HT1080 (cell line): ENCODE measurements at places on chromosomes 3 and 15. TPM values are rescaled to one million over a fixed set of nuclear protein-coding genes. Genes with fewer than 3 reads are reported as not detected.

TBC1D21 gene
- not detected in 2 replicates for total RNA-seq

CPLX3 gene
- total RNA-seq, result 0.10 and 0.26 TPM in 2 replicates

CACNA2D3 gene
- total RNA-seq, result 0.14 TPM in 1 of 2 replicates, not detected in the other

TTC21A gene
- 0.07 and 0.69 TPM in 2 replicates for total RNA-seq

PPIP5K1 gene
- 4.1 and 6.7 TPM in 2 replicates for total RNA-seq

BOC gene
- total RNA-seq, result 10.4 and 15.3 TPM in 2 replicates

SOX14 gene
- total RNA-seq, result not detected in 2 replicates

RHCG gene
- total RNA-seq, result not detected in 2 replicates

ANKDD1A gene
- total RNA-seq, result 1.4 and 2.0 TPM in 2 replicates

ECE2 gene
- total RNA-seq, result not detected in 2 replicates

IFT122 gene
- total RNA-seq, result 12.2 and 14.6 TPM in 2 replicates

CKMT1B gene
- total RNA-seq, result 0.20 and 0.27 TPM in 2 replicates

ALDH1A3 gene
- total RNA-seq, result 0.39 and 2.2 TPM in 2 replicates

IQCF5 gene
- total RNA-seq, result not detected in 2 replicates

LSMEM2 gene
- not detected in 2 replicates for total RNA-seq

GOLGA8M gene
- total RNA-seq, result not detected in 2 replicates

SLC38A3 gene
- total RNA-seq, result 2.2 TPM in 1 of 2 replicates, not detected in the other

GP5 gene
- not detected in 2 replicates for total RNA-seq

CCDC54 gene
- not detected in 2 replicates for total RNA-seq

SAMD7 gene
- total RNA-seq, result not detected in 2 replicates

MEX3B gene
- total RNA-seq, result 1.9 and 2.4 TPM in 2 replicates

PIF1 gene
- total RNA-seq, result 15.3 and 15.6 TPM in 2 replicates

ATP13A3 gene
- 153 and 157 TPM in 2 replicates for total RNA-seq

ADGRG7 gene
- not detected in 2 replicates for total RNA-seq

HTR3E gene
- total RNA-seq, result not detected in 2 replicates

TEX55 gene
- not detected in 2 replicates for total RNA-seq

RAB8B gene
- 10.8 and 15.7 TPM in 2 replicates for total RNA-seq

LTK gene
- total RNA-seq, result 0.03 TPM in 1 of 2 replicates, not detected in the other

UACA gene
- 38.9 and 56.1 TPM in 2 replicates for total RNA-seq

WDR49 gene
- total RNA-seq, result not detected in 2 replicates

TLR9 gene
- not detected in 2 replicates for total RNA-seq

IGSF11 gene
- total RNA-seq, result not detected in 2 replicates

KLHL6 gene
- total RNA-seq, result not detected in 2 replicates
